OCI-M1 (cell line): ENCODE measurements at places on chromosomes 3 and 15.
A peak's percentile ranks its signal among the peaks of the same experiment; 100 is the strongest.

DNA sequence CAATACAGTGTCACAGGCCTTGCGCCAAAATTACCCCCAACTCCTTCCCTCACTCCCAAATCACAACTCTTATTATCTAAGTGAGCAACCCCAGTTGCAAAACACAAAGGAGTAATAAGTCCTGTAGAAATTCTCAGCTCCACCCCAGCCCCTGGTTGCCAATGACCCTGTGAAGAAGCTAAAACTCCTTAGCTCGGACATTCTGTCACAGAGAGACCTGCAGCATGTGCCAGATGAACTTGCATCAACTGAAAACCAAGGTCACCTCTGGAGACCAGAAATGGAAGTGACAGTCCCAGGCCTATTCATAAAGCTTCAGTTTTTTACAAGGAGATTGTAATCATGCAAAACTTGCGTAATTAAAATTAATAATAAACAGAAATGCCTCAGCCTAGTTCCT, 55.2 kb downstream of the RBPMS2 start:
- no peak for DNase-seq

- DNase-seq, result no peak
These were observed 37.8 kb downstream of the SLC27A2 start for GRCh38 chr15:50219820-50220219.

- DNase-seq, result no peak
These were observed 71.3 kb downstream of the RAB11A start for GRCh38 chr15:65940618-65940909.

- peak; percentile 37 for DNase-seq
These were observed 995 bp downstream of the CHST14 start for GRCh38 chr15:40471808-40472150.

DNA sequence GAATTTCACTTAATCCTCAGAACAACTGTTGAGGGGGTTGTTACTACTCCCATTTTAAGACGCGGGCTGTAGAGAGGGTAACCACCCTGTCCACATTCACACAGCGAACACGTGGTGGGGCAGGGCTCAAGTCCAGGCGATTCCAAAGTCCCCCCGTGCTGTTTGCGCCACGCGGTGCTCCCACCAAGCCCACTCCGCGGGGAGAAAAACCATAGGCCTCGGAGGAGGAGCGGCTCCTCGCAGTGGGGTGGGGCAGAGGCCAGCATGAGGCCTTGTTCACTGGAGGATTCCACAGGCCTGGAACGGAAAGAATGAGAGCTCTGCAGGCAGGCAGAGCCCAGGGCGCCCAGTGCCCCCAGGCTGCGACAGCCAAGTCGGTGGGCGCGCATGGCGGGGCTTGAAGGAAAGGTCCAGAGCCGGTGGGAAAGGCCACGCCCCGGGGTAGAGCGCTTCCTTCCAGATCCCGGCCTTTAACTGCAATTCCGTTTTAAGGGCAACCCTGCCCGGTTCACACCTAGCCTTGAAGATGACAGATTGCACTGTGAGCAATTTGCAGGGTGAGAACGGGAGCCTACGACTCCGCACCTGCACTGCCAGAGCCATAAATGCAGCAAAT, 161.8 kb upstream of the TBL1XR1 start:
- no peak for DNase-seq

GRCh38 chr15:48507416-48508065, 138.0 kb downstream of the FBN1 start:
- peak; percentile 85 for DNase-seq

- DNase-seq, result no peak
These were observed 94.2 kb downstream of the PLXNA1 start for GRCh38 chr3:127077068-127077467.

GRCh38 chr15:26314577-26314976, 451.4 kb upstream of the ATP10A start:
- DNase-seq, result no peak

DNA sequence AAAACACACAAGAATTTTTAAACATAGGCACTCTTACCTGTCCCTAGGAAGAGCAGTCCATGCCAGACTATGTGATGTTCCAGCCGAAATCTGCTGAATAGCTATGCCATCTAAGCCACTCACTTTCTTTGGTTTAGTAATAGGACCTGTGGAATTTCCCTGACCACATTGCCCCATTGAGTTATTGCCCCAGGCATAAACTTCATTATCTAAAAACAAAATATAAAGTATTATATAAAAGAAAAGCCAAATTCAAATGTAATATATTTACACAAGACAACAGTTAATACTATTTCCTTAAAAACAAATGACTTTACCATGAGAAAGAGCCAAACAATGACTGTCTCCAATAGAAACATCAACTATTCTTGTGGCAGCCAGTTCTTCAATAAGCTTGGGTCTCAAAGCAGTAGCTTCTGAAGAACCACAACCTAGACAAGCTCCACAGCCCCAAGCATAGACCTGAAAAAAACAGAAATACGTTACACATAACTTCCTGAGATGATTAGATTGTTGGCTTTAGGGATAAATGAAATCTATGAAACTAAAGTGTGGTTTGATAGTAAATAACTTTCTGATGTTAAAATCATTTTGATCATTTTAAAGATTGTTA, 84.3 kb downstream of the HERC1 start:
- DNase-seq, result no peak

DNA sequence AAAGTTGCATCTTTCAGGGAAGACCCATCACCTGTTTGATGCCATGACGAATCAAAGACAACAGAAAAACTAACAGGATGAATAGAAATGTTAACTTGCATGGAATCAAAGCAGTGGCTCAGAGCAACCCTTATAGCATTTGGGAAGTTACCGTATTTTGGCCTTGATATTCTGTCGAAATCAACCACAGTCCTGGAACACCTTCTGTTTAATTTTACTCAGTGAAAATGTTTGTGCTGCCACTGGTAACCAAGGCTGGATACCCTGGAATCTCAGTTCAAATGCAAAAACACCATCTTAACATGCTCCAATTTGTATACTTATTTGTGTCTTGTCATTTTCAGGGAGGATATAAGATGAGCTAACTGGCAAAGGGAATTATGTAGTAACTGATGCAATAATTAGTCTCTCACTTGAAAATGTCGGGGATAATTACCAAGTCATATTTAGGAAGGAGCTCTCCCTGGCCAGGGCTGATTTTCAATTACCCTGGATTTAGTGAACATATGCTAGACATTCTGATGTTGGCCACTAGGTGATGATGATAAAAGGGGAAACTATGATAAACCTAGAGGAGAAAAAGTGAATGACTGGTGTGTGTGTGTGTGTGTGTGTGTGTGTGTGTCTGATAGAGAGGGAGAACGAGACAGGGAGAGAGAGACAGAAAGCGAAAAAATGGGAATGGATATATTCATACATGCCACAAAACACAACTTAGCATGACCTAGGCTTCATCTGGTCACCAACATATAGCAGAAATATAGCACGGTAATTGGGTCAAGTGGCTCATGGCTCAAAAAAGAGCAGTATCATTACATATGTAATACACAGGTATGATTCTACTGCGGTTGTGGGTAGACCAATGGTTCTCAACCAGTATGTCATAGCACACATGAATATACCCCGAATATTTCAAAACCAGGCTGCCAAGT, 19.0 kb upstream of the PRICKLE2 start:
- DNase-seq, result peak; percentile 6

DNA sequence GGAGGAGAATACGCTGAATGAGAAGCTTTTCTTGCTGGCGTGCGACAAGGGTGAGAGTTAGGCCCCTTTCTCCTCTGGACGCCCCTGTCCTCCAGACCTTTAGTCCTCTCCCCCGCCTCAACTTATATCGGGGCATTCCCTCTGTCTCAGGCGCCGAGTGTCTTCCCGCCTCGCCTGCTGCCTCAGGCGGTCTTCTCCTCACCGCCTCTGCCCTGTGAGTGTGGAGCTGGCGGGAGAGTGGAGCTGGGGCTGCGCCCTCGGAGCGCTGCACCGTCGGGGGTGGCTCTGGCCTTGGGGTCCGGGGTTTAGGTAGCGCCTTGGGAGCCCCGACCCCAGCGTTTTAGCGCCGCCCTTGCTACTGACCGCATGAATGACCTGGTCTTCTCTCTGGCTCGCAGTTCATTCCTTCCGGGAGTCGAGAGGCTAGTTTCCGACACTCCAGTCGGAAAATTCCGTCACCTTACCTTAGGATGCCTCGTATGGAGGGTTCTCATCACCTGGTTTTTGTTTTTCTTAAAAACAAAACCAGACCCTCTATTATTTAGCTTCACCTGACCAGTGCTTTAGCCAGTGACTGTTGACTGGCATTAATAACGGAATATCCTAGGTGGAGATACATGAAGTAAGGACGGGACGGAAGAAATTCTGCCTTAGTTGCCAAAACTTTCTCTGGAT, 985 bp downstream of the TRPC1 start:
- no peak for DNase-seq

DNA sequence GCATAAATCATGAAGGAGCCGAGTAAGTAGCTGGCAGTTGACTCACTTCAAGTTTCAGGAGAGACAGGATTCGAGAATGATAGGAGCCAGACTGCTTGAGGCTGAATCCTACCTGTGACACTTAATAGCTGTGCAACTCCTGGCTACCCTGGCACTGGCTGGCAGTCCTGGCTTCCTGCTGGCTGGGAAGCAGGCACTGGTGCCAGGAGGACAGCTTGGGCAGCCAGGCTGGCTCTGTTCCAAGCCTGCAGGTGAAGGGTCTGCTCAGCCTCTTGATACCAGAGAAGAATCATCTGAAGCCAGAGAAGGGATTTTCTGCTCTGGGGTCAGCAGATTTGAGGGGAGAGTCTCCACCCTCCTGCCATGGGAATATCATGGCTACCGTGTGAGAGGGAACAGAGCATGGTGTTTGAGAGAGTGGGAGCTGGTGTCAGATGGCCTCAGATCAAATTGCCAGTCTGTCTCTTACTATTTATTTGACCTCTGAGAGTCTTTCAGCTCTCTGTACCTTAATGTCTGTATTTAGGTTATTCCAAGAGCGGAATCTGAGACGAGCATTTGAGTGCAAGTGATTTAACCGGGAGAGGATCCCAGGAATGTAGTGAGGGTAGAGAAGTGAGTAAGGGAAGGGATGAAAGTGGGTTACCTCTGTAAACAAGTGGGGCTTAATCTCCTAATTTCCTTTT, 4.4 kb upstream of the XIRP1 start:
- DNase-seq, result no peak

- DNase-seq, result no peak
These were observed 461.8 kb downstream of the MAGI1 start for GRCh38 chr3:65576966-65577365.

- DNase-seq, result no peak
These were observed 6.0 kb downstream of the SLC24A5 start for GRCh38 chr15:48126667-48127355.

DNA sequence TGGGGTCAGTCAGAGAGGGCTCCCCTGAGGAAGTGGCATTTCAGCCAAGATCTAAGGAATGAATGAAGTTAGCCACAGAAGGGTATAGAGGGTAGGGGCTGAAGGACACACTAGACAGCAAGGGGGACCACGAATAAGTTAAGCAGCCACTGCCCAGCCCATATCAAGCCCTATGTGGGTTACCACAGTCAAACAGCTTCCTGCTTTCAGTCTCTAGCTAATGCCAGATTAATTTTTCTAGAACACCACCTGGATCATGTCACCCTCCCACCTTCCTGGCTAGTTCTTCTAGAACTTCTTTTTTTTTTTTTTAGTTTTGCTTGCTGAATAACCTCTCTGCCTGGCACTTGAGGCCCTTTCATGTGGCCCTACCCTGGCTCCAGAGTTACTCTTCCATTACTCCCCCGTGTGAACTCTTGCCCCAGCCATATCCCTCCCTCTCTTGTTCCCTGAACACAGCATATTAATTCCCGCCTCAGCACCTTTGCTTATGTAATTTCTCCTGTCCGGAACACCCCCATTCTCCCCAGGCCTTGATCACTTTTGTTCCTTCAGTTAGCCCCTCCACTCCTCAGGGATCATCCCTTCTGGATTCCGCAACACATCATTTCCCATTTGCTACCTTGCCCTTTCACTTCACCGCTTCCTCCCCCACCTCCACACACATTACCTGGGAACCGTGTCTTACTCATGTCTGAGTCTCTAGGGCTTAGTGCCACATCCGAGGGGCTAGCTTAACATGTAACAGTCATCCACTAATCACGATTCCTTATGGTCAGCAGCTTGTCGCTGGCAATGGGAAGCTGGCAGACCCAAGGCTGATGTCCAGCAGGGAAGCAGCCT, 20.6 kb upstream of the BNC1 start:
- no peak for DNase-seq

- no peak for DNase-seq
These were observed 105.2 kb upstream of the DPPA4 start for GRCh38 chr3:109442531-109442930.

DNA sequence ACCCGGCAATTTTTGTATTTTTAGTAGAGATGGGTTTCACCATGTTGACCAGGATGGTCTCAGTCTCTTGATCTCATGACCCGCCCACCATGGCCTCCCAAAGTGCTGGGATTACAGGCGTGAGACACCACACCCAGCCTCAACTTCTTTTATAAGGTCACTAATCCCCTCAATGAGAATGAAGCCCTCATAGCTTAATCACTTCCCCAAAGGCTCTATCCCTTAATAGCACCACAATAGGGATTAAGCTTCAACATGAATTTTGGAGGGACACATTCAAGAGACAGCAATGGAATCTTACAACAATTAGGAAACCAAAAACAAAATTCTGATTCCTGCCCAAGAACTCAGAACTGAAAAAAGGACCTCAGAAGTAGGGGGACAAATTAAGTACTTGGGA, 126.8 kb downstream of the ATP1B3 start:
- DNase-seq, result no peak

DNA sequence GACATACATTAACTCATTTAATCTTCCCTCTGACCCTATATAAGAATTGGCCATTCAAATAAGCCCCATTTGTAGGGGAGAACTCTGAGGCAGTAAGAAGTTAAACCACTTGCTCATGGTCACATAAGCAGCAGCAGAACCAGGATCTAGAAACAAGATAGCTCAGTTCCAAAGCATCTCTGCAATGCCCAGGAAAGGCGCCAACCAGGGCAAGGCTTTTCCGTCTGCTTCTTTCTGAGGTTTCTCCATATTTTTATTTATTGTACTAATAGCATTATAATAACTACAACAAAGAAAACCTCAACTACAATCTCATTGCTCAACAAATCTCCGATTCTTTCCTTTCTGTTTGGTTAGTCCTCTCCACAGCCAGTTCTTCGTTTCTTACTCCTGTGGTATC, 4.3 kb upstream of the UBE2E2 start:
- DNase-seq, result no peak

DNA sequence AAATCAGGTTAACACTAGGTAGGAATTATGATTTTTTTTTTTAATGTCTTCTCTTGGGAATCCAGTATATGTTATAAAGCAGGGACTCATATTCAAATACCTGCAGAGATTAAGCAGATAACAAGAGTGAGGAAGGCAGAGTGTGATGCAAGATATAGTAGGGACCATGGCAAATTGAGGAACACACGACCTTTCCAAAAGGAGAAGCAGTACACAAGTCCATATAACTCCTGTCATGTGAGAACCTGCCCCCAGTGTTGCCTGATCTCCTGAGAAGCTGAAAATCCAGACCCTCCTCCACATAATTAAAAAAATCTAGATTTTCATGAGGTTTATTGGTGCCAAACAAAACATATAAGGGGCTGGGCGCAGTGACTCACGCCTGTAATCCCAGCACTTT, 3.6 kb downstream of the RFC4 start:
- DNase-seq, result no peak

DNA sequence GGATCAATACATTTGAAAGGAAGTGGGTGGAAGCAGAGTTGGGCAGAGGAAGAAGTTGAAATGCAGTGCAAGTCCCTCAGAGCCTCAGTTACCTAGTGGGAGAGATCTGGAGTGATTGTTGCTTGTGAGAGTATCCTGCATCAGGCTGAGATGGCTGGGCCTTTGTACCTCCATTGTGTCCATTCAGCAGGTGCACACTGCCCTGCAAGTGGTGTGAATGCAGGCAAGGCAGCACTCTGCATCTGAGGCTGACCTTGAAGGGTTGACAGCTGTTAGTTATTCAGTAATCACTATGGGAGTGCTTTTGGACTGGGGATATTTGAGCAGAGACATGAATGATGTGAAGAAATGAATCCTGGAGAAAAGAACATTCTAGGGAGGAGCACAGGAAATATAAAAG, 25.2 kb downstream of the ATP6V1A start:
- no peak for DNase-seq
